HuH-7.5 (cell line): ENCODE measurements at places on chromosomes 1 and 21.

DNA sequence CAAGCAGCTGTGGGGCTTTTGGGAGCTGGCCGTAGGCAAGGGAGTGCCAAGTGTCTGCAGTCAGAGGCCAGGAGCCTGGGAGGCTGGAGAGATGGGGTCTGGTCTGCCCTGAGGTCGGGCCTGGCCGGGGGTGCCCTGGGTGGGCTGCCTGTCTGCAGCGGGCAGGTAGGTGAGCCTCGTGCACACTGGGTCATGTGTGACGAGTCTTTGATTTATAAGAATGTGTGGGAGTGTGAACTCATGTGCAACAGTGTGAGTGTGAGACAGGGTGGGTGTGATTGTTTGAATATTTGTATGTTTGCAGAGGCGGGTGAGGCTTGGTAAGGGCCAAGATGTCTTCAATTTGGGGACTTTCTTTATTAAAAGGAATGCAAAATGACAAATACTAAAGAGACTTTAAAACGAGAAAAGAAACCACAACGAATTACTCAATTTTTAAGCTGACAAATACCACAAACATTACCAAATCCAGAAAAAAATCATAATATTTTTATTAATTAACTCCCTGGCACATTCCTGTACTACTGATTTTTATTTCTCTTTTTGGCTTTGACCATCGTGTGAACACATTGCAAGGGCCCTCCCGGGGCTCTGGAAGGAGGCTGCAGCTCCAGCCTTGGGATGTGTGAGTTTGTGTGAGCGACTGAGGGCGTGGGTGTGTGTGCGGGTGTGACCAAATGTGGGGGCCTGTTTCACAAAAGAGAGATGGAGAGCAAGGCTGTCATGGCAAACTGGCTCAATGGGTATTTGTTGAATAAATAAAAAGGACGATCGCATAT is 110.3 kb upstream of the WNT4 start:
- DNase-seq, result no peak

DNA sequence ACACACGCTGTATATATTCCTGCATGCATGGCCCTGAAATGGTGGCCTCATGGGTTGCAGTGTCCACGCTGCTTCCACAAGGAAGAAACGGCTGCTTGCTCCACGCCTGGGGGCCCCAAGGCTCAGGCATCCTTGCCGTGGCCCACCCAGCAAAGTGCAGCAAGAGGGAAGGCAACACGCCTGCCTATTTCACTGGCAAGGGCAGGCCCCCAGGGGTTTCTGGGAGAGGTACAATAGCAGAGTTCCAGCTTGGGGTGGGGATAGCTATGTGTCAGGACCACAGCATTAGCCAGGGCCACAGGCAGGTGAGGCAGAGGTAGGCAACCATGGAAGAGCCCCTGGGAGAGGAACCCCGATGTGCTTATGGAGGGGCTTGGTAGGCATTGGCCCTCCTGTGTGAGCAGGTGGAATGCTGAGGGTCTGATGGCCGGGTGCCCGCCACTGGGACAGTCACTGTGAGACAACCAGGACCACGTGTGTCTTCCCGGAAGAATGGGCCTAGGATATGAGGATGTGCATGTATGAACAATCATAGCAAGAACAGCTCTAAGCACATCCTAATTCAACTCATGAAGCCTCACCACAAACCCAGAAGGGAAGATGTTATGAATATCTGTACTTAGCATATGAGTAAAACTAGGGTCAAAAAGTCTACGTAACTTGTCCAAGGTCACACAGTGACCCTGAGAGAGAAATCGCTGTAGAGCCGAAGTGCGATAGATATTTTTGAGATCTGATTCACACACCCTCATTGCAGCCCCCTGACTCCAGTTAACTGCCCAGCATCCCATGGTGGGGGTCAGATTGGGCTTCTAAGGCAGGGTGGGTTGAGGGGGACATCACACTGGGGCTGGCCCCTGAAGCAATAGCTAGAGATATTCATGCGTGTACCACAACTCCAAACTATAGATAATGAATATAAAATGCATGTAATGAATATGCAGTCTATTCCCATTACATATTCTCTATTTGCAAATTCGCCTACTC is 11.8 kb downstream of the TFF2 start:
- no peak for DNase-seq

DNA sequence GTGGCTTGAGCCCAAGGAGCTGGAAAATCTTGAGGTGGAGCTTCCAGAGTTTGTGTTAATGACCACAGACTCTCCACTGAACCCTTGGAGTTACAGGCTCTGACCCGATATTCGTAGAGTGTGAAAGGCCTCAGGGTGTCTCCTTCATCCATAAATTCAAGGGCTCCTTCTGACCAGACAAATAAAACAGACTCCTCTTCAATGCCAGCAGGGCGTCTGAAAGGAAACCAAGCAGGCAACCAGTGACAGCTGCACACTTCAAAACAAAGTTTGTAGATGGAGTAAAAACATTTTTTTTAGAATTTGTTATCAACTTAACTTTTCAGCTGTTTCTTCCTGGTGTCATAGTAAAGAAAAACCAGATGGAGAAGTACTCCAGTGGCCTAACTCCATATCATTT is 161.1 kb downstream of the KCTD3 start:
- no peak for DNase-seq

- no peak for DNase-seq
These were observed 53.3 kb upstream of the SYT14 start for GRCh38 chr1:209884665-209885117.

- no peak for DNase-seq
These were observed 314.3 kb downstream of the BACH1 start for GRCh38 chr21:29613021-29613420.

DNA sequence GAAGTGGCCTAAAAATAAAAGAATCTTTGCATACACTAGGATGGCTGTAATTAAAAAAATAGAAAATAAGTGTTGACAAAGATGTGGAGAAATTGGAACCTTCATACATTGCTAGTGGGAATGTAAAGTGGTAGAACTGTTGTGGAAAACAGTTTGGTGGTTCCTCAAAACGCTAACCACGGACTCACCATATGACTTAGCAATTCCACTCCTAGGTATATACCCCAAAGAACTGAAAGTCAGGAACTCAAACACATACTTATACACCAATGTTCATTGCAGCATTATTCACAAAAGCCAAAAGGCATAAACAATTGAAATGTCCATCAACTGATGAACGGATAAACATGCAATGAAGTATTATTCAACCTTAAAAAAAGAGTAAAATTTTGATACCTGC is 10.8 kb upstream of the HMGCL start:
- no peak for DNase-seq

DNA sequence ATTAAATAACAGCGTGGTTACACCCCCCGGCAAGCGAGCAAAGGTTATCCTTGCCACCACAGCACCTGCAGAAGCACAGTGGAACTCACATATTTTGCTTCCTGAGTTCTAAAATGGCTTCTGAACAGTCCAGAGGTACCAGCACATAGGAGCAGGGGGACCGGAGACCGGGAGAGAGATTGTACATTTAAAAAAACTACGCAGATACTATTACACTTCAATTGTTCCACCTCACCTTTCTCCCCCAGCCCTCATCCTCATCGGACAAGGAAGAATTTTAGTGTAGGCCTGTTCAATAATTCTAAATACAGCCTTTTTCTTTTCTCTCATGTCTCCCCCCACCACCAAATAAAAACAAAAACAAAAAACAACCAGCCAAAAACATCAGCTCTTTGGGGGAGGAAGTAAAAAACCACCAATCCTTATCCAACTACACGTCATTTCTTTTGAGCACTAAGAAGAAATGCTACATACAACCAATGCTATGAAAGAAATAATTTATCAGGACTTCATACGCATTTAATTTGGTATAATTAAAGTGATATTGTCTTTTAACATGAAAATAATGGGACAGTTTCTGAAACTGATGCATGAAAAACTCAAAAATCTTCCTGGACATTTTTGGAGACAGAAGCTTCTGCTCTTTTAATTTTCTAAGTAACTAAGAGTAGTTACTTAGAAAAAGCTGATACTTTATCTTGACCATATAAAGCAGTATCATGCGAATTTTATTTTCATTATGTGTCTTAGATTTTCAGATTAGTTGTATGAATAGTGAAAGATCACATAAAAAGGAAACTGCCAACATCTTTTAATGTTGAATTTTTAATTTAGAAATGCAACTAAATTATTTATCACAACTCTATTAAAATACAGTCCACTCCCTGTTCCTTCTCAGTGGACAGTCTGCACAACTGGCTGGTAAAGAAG is 9.1 kb downstream of the CDKN2C start:
- peak; percentile 29 for DNase-seq

DNA sequence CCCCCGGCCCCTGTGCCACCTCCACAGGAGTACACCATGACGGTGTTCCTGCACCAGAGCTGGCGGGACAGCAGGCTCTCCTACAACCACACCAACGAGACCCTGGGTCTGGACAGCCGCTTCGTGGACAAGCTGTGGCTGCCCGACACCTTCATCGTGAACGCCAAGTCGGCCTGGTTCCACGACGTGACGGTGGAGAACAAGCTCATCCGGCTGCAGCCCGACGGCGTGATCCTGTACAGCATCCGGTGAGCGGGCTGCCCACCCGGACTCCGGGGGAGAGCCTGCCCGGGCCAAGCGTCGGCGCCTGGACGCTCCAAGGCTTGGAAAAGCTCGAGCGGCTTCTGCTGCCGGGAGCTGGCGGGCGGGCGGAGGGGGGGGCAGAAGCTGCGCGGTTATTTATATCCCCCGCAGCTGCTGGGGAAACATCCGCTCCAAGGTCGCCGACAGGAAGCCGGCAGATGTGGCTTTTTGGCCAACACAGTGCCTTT is 6.4 kb downstream of the GABRD start:
- no peak for DNase-seq

DNA sequence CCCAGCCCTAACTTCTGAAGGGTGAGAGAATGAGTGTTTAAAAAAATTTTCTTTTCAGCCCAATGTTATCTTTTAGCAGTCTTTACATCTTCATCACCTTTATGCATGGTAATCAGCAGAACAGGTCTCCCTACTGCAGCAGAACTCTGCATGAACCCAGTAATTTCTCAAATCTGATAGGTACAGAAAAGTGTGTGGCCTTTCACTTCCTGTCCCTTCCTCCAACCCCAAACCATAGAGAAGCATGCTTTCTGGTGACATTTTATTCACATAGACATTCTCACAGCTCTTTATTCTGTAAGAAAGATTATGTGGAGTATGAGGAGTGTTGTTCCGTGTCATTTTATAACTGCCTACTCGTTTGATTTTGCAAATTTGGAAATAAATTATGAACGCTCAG is 68.6 kb downstream of the RPAP2 start:
- no peak for DNase-seq

DNA sequence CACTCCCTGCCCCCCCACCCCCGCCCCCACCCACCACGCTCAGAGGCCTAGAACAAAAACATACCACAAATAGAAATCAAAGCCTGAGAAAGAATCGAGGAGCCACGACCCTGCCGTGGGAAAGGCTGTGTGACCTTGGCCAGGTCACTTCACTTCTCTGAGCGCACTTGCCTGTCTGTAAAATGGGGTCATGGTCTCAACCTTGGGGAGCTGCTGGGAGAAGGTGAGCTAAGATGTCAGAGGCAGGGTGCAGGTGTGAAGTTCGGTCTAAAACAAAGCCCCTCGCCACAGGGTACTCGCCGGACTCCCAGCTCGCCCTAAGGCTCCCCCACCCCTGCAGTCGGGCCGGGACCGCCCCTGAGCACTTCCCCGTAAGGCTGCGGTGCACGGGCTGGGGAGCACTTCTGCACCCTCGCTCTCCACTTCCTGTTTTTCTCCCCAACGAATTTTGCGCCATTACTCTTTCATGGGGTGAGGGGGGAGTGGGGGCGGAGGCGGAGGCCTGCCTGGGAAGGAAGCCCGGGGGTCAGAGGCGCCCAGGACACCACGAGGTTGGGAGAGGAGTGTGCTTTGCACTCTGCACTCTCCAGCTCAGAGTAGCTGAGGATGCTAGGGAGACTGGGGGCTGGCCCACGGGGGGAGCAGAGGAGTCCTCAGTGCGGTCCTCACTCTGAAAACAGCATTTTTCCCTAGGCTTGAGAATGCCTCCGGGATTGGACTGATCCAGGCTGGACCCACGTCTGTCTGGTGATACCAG is 21.9 kb upstream of the PIK3CD start:
- no peak for DNase-seq

DNA sequence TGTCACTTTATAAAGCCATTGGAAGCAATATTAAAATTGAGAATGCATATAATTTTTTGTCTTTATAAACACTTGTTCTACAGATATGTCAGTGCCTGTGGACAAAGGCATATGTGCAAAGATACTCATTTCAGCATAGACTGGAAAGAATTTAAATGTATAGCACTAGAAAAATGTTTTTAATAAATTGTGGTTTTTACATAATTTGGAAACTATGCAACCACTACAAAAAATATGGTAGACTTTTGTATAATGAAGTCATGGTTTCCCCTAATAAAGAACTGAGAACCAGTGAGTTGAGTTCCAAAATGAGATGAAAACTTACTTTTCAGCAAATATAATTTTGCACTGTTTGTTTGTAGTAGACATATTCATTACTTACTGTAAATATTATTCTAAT is 48.5 kb downstream of the BRINP3 start:
- no peak for DNase-seq

- DNase-seq, result peak; percentile 0
These were observed 2133.0 kb downstream of the NCAM2 start for GRCh38 chr21:23131177-23131576.

- DNase-seq, result peak; percentile 93
These were observed 15.2 kb downstream of the BCAN start for GRCh38 chr1:156656806-156657740.

- no peak for DNase-seq
These were observed 176.8 kb downstream of the HHIPL2 start for GRCh38 chr1:222370913-222371675.

- DNase-seq, result no peak
These were observed at the start of gene KLHDC8A for GRCh38 chr1:205356440-205357139. Gene KLHDC8A (minus strand): TSS chr1:205356922. CDS start chr1:205343604, 13,318 bp downstream.

- DNase-seq, result no peak
These were observed 25.6 kb upstream of the RGS13 start for GRCh38 chr1:192610112-192610889.

DNA sequence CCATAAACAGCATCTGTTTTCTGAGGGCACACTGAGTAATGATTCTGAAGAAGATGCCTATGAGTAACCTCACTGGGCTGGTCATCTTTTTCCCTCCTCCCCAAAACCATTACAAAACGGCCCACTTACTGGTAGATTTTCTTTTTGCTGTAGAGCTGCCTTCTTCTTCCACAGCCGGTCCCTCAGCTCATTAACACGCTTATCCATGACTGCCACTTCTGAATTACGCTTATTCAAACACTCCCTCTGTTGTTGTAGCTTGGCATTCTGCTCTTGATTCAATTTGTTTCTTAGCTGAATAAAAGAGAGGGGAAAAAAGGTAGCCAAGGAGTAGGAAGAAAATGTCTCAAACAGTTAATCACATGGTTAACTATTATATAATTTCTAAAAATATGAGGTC is 43.1 kb downstream of the TP53BP2 start:
- DNase-seq, result no peak

DNA sequence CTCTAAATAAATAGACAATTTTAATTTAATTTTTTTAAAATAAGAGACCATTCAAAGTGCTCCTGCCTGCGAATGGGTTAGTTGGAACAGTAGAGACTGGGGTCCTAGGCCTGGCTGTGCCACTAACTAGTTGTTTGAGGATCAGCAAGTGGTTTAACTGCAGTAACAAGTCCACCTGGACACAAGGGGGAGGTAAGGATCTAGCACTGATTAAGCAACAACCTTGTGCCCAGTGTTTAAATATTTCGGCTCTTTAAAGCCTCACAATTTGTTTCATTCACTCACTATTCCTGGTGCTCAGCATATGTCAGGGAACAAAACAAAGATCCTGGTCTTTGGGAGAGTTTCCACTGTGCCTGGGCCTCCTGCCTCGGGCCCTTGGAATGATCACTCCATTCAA is 1.6 kb upstream of the AGT start:
- no peak for DNase-seq

GRCh38 chr1:10724948-10725847 is 71.2 kb downstream of the CASZ1 start:
- DNase-seq, result no peak

- DNase-seq, result no peak
These were observed 16.2 kb downstream of the MRAP start for GRCh38 chr21:32314806-32315205.
